ENCODE measurements at places on chromosomes 7 and 10.

- DNase-seq: peak; percentile 94
Measured at GRCh38 chr7:55132890-55133551, 114.2 kb downstream of the EGFR start.

DNA sequence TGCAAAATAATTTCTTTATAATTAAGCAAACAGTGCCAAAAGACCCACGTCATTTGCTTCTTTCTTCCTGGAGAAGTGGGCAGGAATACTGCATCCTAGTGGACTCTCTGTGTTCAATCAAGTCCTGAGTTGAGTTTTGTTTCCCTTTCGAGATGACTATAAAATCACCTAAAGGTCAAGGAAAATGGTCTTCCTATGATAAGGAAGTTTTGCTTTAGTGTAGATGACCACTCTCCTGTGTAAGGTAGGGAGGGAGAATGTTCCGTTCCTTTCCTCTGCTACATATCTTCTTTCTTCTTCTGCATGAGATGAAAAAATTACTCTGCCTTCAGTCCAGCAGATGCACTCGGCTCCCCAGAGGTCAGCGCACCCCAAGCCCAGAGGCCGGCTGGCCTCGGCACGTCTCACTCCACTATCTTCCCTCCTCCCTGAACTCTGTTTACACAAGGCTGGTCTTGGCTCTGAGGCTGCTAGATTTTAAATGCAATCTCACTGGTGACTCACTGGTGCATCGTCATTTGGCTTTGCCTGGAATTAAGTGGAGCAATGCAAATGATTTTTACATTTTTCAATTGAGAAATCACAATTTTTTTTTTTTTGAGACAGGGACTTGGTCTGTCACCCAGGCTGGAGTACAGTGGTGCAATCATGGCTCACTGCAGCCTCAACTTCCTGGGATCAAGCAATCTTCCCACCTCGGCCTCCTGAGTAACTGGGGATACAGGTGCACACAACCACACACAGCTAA, 18.6 kb upstream of the VDAC2 start:
- DNase-seq: peak; percentile 96

DNA sequence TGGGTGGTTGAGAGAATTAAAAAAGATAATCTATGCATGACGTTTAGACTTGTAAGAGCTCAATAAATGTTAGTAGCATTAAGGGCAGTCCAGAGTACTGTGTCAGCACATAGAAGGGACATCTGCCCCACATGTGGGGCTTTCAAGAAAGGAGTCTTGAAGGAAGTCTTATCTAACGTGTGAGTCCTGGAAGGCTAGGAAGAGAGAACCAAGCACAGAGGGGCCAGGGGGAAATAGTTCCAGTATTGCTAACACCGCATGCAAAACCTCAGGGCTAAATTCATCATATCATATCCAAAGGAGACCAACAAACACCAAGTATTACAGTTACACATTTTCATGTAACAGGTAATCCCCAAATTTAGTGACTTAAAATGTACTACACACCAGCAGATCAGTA, 122.7 kb downstream of the AOAH start:
- DNase-seq: no peak

DNA sequence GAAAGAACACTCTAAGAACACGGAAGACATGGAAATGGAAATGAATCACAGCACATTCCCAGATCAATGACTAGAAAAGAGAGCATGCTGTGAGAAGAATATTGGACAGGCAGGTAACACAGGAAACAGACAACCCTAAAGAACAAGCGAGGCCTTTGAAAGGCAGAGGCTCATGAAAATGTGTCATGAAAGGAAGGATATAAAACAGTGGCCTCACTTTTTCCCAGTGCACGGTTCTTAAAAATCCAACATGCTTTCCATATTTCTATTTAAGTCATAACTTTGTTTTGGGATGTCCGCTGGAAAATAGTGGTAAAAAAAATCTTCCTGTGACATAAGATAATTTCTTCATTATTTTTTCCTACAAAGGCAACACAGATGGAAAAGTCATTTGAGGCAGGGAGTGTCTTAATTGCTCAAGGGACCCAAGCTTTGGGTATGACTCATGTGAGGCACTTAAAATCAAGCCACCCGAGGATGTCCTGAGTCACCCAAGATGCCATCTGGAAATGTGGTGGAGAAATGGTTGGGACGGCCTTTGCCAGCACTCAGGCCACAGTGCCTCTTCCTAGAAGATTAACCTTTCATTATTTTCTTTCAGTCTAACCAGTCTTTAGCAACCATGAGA, 17.0 kb downstream of the ITIH5 start:
- DNase-seq: no peak

DNA sequence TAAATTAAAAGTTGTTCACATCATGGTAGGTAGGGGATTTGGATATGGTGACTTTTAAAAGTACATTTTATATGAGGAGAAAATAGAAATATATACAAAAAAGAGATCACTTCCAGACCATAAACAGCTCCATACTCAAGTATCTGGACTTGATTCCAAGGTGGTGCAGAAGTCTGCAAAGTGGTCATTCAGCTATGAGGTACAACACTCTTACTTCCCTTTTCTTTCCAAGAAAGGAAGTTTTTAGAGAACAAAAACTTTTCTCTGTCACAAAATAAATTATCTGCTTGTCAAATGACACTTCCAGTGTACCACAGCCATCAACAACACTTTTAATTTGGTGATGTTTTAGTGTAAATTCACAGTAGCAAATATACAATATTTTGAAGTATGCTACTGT, 1013.5 kb downstream of the GATA3 start:
- DNase-seq: no peak

All from fibroblast of pulmonary artery (primary cell).